ENCODE measurements at places on chromosomes 11 and 22.
A peak's percentile ranks its signal among the peaks of the same experiment; 100 is the strongest.

DNA sequence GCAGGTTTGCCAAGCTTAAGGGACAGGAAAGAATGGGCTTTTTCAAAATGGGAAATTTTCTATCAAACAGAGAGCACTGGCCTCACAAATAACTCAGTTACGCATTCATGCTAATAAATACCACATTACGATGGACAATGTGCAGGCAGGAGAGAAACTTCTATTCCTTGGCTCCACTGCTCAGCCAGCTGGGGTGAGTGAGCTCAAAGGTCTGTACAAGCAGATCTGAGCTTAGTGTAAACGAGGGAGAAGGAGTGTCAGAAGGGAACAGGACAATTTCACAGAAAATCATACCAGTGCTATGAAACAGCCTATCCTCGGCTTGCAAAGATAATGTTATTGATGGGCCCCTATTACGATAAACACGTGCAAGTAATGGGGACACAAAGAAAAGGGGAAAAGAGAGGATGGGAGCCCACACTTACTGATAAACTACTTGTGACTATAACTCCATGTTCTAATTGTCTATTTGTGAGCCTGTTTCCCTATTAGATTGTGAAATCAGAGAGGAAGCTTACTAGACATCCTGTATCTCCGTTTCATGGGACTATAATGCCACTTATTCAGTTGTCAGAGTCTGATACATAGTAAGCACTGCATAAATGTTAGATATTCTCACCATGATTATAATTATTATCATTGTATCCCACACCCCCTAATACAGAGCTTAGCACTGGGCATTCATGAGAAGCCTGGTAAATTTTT is 46.3 kb downstream of the AMOTL1 start:
- DNase-seq = no peak

GRCh38 chr22:42357634-42358296 is 74.4 kb downstream of the NFAM1 start:
- no peak for DNase-seq

DNA sequence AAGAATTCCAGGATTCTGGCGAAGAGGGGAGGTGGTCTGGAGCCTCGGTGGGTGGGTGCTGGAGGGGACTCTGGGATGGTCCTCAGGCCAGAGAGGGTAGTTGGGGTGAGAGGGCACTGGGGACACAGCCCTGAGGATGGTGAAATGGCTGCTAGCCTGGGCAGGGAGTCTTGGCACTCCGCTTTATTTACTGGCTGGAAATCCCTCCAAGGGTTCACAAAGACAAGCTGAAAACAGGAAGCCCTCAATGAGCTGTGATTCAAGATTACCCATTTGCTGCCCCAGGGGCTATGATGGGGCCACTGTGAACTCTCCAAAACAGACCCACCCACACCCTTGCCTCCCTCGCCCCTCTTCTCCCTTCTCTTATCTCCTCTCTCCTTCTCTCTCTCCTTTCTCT is 71.9 kb downstream of the FBXO7 start:
- DNase-seq = peak; percentile 21

- DNase-seq = no peak
Measured at GRCh38 chr11:2109541-2110019, 29.6 kb downstream of the IGF2 start.

GRCh38 chr11:131537196-131537595 is 166.8 kb downstream of the NTM start:
- DNase-seq = no peak

- peak; percentile 76 for DNase-seq
Measured at GRCh38 chr22:35376728-35377472, 4.0 kb upstream of the HMOX1 start.

DNA sequence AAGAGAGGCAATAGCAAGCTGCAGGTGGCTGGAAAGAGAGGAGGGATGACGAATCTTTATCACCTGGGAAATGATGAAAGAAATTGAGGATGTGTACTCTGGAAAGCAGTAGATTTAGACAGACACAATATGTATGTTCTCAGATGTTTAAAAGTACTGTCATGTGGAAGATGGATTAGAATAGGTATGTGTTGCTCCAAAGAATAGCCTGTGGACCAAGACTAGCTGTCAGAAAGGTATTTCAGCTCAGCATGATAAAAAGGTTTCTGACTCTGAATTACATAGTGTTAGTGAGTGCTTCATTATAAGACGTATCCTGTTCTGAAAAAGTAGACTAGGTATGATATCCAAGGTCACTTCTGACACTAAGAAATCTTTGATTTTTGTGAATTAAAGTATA is 322.4 kb downstream of the CNTN5 start:
- DNase-seq = no peak

DNA sequence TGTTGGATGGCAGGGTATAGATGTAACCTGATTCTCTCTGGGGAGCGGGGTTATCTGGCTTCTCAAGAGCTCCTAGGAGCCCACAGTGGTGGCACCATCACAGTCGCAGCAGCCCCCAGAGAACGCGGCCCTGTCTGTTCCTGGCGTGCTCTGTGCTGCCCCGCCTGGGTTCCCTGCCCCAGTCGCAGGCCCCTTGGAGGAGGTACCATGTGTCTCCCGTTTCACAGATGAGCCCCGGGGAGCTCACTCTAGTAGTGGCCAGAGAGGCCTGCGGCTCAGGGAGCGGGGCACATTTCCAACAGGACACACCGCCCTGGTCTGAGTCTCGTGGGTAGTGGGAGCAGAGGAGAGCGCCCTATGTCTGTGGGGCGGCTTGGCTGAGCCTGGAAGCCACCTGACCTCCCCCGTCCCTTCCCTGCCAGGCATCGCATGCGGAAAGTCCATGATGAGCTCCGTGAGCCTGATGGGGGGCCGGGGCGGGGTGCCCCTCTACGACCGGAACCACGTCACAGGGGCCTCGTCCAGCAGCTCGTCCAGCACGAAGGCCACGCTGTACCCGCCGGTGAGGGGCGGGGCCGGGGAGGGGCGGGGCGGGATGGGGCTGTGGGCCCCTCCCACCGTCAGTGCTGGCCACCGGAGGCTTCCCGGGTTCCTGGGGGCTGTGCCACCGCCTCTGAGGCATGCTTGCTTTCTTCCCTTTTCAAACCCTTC is 21.0 kb upstream of the PPP6R3 start:
- DNase-seq = no peak

DNA sequence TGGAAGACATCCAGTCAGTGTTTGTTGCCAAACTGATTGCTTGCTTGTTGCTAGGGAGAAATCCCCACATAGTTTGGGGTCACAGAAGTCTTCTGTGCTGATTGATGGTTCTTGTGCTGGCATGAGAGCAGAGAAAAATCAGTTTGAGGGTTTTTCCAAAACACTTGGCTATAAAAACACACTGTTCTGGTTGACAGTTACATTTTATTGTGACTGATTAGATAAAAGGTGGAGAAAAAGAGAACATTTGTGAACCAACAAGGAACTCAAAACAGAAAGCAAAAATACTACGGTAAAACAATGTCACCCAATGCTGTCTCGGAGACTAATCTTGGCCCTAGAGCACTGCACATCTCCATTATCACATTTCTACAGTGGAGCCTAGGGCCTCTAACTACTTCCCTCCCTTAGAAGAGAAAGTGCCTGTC is 14.4 kb upstream of the EIF4G2 start:
- DNase-seq = no peak

DNA sequence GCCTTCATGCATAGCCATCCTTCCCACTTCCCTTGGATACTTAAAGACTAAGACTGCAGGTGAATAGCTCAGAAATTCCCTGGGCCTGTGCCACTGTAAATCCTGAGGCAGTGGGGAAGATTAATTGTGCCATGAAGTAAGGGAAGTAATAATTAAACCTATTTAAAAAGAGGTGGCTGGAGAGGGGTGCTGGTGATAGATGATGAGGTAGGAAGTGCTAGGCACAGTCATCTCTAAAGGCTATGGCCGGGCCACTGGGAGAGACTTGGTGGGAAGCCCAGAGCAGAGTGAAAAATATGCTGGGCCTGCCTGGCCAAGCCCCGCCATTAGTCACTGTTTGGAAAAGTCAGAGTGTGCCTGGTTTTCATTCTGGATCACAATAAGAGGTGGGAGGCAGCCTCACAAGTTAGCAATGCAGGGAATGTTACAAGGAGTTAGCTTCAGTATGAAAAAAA is 197.2 kb upstream of the PITPNB start:
- DNase-seq = no peak

- no peak for DNase-seq
Measured at GRCh38 chr22:21697021-21697771, 31.4 kb downstream of the PPIL2 start.

DNA sequence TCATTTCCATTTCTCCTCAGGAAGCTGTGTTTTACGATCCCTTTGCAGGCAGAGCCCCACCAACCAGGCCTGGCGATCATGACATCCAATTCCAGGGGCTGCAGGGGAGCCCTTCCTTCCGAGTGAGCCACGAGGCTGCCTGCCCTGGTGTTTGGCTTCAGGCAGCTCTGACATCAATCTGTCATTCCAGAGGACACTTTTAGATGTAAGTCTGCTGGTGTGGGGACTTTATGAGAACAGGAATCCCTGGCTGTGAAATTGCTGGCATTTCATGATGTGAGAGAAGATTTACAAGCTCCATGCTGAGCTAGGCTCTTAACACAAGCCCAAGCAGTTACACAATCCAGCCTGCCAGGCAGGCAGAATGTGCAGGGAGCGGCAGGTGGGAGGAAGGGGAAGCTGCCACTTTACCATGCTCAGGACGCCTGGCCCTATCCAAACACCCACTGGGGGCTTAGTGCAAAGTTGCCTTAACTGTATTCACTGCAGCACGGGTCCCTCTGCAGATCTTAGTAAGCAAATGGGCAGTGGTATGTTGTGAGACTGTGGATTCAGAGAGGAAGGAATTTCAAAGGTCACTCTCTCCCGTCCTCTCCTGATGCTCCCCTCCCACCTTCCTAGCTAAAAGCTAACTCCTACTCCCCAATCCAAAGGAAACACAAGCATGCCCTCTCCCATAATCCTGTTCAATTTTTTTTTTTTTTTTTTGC is 43.4 kb upstream of the MICAL2 start:
- no peak for DNase-seq

- no peak for DNase-seq
Measured at GRCh38 chr11:46100670-46101069, 20.6 kb downstream of the PHF21A start.

DNA sequence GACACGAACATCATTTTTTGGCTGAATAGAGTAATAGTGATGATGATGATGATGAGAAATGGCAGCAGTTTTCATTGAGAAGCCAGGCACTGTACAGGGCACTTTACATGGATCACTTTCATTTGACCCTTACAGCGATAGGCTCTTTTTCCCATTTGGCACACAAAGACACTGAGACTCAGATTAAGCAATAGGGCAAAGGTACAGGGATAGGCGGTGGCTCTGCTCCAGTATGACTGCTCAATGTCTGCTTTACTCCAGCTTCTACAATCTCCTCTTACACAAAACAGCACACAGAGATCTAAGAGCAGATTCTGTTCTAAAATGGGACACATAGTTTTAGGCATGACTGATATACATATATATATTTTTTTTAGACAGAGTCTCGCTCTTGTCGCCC is 40.6 kb downstream of the MPPED2 start:
- DNase-seq = no peak

DNA sequence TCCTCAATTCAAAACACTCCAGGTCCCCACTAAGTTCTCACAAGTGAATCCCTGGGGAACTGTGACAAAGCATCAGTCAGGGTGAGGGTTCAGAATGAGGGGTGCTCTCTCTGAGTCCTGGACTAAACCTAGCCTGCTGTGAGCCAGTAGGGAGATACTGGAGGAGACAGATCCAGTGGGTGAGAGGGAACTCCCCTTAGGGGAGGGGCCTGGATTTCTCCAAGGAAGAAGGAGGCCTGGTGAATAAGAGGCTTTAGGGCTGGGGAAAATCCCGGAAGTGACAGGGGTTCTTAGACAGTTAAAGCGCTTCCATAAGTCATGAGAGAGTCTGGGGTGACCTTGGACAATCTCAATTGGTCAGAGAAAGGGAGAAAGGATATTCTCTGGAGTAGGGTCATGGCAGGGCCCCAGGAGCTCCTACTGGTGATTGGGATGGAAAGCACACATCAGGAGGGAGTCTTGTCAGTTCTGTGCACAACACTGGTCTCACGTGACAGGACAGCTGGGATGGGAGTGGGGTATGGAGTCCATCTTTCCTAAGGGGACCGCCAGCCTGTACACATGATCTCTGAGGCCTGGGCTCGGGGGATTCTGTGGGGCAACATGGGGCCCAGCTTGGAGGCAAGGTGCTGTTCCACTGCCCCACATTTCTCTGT is 1.5 kb downstream of the TBC1D10A start:
- no peak for DNase-seq

DNA sequence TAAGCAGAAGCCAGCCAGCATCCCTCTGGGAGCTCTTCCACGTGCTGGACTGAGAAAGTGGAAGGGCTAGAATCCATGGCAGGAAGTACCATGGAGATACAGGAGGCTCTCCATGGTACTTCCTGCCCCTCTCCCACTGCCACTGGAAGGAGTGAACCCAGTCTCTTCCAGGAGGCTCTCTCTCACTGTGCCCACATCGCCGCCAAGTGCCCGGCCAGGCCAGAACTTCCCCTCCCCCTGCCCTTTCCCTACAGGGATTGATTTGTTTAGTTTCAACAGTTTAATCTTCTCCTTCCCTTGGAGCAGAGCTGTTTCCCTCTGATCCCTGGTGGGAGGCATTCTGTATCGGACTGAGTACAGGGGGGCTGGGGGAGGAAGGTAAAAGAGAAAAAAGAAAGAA is 133.6 kb downstream of the DSCAML1 start:
- no peak for DNase-seq

Data from activated effector memory CD4-positive, alpha-beta T cell treated with anti-CD3 and anti-CD28 coated beads, Interleukin-2, amount 50 U/mL, for 16 hours (primary cell).